ENCODE measurements at places on chromosomes 4 and X. TPM values are rescaled to one million over a fixed set of nuclear protein-coding genes. Genes with fewer than 3 reads are reported as not detected.

GRCh38 chr4:183670251-183670650 lies 11.2 kb downstream of the TRAPPC11 start:
- H3K27ac ChIP-seq, result no peak overlapping the region
- no peaks in the 10 kb centered on the region for H3K4me1 ChIP-seq
- peaks cover 71% of the 10 kb centered on the region for H3K36me3 ChIP-seq
- no peak for DNase-seq
- no peaks in the 10 kb centered on the region for H3K27me3 ChIP-seq
- H3K4me3 ChIP-seq, result no peak overlapping the region

CFAP99 gene
- total RNA-seq, result not detected

DNA sequence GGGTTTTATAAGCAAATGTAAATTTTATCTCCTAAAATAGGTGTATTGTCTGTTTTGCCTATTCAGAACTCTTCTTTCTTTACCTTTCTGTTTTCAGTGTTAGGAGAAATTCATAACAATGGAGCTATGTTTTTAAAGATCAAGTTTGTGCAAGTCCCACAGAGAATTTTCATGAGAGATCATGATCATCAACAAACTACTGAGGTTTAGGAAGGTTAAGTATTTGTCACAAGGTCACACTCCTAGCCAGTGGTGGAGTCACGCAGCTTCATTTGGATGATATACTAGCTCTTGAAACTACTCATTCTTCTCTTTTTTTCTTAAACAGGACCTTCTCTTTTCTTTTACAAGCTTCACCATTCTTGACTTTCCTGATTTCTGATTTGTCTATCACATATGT lies 892.6 kb upstream of the FRG1 start:
- H3K27ac ChIP-seq, result no peak overlapping the region
- no peaks in the 10 kb centered on the region for H3K4me1 ChIP-seq
- H3K36me3 ChIP-seq, result no peaks in the 10 kb centered on the region
- H3K27me3 ChIP-seq, result no peaks in the 10 kb centered on the region
- no peak overlapping the region for H3K4me3 ChIP-seq

- H3K27ac ChIP-seq, result no peak overlapping the region
- DNase-seq, result no peak
- H3K4me1 ChIP-seq, result no peaks in the 10 kb centered on the region
- no peak overlapping the region for H3K4me3 ChIP-seq
- H3K27me3 ChIP-seq, result peaks cover 5% of the 10 kb centered on the region
- H3K36me3 ChIP-seq, result no peaks in the 10 kb centered on the region
Measured at GRCh38 chrX:51614353-51615012, 4.2 kb downstream of the CENPVL3 start.

DNA sequence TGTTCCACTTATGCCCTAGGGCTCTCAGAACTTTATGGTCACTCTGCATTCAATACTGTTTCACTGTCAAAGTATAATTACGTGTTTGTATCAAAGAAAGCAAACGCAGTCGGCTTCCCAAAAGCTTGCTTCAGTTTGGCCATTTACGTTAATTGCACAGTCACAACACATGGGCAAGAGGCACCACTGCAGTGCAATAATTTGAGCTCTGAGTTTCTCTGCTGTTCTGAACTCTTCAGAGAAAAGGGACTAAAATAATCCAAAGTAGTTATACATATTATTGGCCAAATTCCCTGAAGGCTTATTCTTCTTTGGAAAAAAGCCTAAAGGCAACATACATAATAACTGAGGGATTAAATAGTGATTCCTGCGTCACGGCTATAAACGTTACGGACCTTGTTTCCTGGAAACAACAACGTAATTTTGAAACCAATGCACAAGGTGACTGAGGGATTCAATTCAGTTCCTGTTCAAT lies 51.3 kb downstream of the RNF150 start:
- no peaks in the 10 kb centered on the region for H3K27me3 ChIP-seq
- H3K4me3 ChIP-seq, result no peak overlapping the region
- H3K4me1 ChIP-seq, result no peaks in the 10 kb centered on the region
- no peaks in the 10 kb centered on the region for H3K36me3 ChIP-seq
- H3K27ac ChIP-seq, result no peak overlapping the region

- no peak overlapping the region for H3K27ac ChIP-seq
- no peaks in the 10 kb centered on the region for H3K36me3 ChIP-seq
- DNase-seq, result no peak
- H3K4me3 ChIP-seq, result no peak overlapping the region
- H3K4me1 ChIP-seq, result no peaks in the 10 kb centered on the region
Measured at GRCh38 chrX:8323356-8323755, 141.3 kb upstream of the VCX3B start.

GRCh38 chr4:13905543-13905942 lies 278.0 kb upstream of the BOD1L1 start:
- no peak overlapping the region for H3K4me3 ChIP-seq
- no peak overlapping the region for H3K27ac ChIP-seq
- DNase-seq, result no peak
- H3K4me1 ChIP-seq, result no peaks in the 10 kb centered on the region
- H3K27me3 ChIP-seq, result no peaks in the 10 kb centered on the region

- H3K27ac ChIP-seq, result no peak overlapping the region
- no peak for DNase-seq
- H3K27me3 ChIP-seq, result no peaks in the 10 kb centered on the region
- no peaks in the 10 kb centered on the region for H3K4me1 ChIP-seq
- no peak overlapping the region for H3K4me3 ChIP-seq
Measured at GRCh38 chr4:153438916-153439756, 27.0 kb upstream of the TMEM131L start.

AFM gene
- total RNA-seq, result not detected

DNA sequence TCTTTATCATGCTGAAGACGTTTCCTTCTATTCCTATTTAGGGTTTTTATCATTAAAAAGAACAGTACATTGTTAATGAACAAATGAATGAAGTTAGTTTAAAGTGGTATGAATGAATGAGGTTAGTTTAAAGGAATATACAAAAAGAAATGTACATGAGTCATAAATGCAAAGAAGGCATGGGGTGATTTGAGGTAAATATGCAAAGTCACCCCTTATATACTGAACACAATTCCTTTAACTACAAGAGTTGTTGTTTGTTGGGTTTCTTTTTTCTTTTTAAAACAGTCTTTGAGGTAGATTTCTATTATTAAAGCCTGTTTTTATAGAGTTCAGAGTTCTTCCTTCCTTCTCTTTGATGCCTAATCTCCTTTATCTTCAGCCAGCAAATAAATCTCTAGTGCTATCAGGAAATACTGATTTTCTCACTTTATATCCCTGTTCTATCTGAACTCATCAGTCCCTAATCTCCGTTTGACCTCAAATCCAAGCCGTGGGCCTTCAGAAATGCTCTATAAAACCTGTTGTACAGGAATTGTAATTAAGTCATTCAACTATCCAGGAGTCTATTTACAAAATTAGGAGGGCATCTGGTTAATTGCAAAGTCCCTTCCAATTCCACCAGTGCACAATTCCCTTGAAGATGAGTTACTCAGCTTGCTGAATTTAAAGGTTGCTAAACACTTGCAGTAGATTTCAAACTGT lies 31.6 kb upstream of the ABCG2 start:
- H3K36me3 ChIP-seq, result no peaks in the 10 kb centered on the region
- no peak overlapping the region for H3K27ac ChIP-seq
- no peak for DNase-seq

- no peaks in the 10 kb centered on the region for H3K4me1 ChIP-seq
- no peak for DNase-seq
- no peaks in the 10 kb centered on the region for H3K36me3 ChIP-seq
- H3K27me3 ChIP-seq, result no peaks in the 10 kb centered on the region
- H3K4me3 ChIP-seq, result no peak overlapping the region
- no peak overlapping the region for H3K27ac ChIP-seq
Measured at GRCh38 chr4:31307029-31307428, 586.9 kb downstream of the PCDH7 start.

GRCh38 chrX:68721991-68722860 lies 74.8 kb downstream of the STARD8 start:
- H3K27me3 ChIP-seq, result no peaks in the 10 kb centered on the region
- no peaks in the 10 kb centered on the region for H3K36me3 ChIP-seq
- H3K4me3 ChIP-seq, result no peak overlapping the region
- no peaks in the 10 kb centered on the region for H3K4me1 ChIP-seq
- no peak for DNase-seq
- H3K27ac ChIP-seq, result no peak overlapping the region

MAGEA2B gene
- total RNA-seq, result not detected

AFP gene
- total RNA-seq, result not detected

CT55 gene
- not detected for total RNA-seq

ABCG2 gene
- total RNA-seq, result 21.7 TPM

DNA sequence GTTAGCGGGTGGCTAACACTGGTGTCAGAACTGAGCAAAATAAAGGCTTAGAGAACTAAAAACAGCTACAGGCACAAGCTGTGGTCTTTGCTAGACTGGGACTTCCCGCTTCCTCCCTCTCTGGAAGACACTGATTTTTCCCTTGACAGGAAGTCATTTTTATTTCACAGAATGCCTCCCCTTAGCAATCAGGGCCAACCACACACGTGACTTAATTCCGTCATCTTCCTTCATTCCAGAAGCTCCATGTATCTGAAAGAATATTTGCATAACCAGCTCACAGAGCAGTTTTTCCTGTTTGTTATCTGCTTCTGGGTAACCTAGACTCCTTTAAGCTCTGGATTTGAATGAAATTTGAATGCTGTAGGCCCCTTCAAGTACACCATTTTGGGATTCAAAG lies 327.5 kb upstream of the FRG1 start:
- no peak overlapping the region for H3K4me3 ChIP-seq
- H3K4me1 ChIP-seq, result no peaks in the 10 kb centered on the region
- no peaks in the 10 kb centered on the region for H3K27me3 ChIP-seq
- no peak overlapping the region for H3K27ac ChIP-seq
- no peaks in the 10 kb centered on the region for H3K36me3 ChIP-seq

- no peak overlapping the region for H3K27ac ChIP-seq
- DNase-seq, result no peak
- no peaks in the 10 kb centered on the region for H3K36me3 ChIP-seq
- no peaks in the 10 kb centered on the region for H3K27me3 ChIP-seq
- no peaks in the 10 kb centered on the region for H3K4me1 ChIP-seq
- H3K4me3 ChIP-seq, result no peak overlapping the region
Measured at GRCh38 chrX:21408788-21409187, 34.6 kb downstream of the CNKSR2 start.

DNA sequence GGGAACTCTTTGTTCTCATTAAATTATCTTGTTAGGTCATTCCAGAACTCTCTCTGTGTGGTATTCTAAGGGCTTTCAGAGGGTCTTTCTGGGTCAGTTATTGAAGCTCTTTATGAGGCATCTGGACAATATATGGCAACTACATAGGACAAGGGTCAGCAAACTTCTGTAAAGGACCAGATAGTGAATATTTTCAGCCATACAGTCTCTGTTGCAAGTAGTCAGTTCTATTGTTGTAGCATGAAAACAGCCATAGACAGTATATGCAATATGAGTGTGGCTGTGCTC lies 35.1 kb downstream of the HADH start:
- H3K36me3 ChIP-seq, result peaks cover 67% of the 10 kb centered on the region
- H3K27ac ChIP-seq, result no peak overlapping the region
- no peaks in the 10 kb centered on the region for H3K4me1 ChIP-seq
- no peaks in the 10 kb centered on the region for H3K27me3 ChIP-seq
- DNase-seq, result no peak

SPON2 gene
- 43.9 TPM for total RNA-seq

DNA sequence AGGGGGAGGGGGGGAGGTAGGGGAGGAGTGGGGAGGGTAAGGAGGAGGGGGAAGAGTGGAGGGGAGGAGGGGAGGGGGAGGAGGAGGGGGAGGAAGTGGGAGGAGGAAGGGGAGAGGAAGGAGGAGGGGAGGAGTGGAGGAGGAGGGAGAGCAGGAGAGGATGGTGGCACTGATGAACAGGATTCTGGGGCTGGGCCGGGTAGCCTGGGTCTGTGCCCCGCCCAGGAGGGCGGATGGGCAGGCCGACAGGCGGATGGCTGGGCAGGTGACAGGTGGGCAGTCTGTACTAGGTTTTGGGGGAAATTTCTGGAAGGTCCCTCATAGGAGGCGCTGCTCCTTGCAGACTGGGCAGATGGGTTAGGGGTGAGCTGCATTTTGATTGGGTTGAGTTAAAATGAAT lies 66.0 kb upstream of the ADRA2C start:
- H3K36me3 ChIP-seq, result no peaks in the 10 kb centered on the region
- no peak overlapping the region for H3K4me3 ChIP-seq
- no peak overlapping the region for H3K27ac ChIP-seq
- peak; percentile 50 for DNase-seq

DNA sequence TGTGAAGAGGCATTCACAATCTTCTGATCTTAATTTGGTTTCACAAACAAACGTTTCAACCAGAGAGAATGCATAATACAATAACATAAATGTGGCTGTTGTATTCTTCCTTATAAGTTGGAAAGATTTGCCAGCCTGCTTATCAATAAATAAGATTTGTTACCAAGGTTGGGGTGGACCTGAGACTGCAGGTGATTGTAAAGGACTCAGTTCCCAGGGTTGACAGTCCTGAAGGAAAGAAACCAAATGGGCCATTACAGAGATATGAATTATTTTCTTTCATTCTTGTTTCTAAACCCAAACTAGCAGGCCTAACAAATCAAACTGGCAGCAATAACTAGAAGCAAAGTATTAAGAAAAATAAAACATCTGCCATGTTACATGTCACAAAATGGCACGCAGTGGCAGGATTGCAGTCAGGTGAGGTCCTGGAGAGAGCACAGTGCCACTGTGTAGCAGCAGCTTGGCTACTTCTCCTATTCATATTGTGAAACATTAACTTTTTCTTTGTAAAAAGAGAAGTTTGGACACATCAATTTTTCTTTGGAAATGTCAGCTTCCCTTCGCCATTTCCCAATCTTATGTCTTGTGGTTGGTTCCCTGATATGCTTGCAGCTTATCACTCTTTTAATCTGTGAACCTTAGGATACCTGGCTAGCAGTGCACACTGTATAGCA lies 133.8 kb upstream of the EMCN start:
- no peak for DNase-seq
- H3K27ac ChIP-seq, result no peak overlapping the region
- no peak overlapping the region for H3K4me3 ChIP-seq
- no peaks in the 10 kb centered on the region for H3K27me3 ChIP-seq
- no peaks in the 10 kb centered on the region for H3K4me1 ChIP-seq
- no peaks in the 10 kb centered on the region for H3K36me3 ChIP-seq

F8A2 gene
- total RNA-seq, result not detected

DNA sequence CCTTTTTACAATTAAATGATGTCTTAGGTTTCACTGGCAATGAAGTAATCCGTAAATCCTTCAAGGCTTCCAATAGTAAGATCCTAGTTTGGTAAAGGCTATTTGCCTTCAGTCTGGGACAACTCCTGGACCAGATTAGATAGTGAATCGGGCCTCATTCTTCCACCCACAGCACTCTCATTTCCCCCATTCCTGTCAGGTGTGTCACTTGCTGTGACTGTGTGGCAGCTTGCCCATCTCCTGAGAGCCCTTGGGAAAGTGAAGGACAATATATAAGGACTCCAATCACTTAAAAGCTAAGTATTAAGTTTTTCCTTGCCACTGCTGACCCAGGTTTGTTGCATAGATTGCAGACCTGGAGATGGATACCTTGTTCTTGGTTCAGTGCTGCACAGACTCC lies 3.3 kb upstream of the GASK1B start:
- H3K4me3 ChIP-seq, result no peak overlapping the region
- DNase-seq, result peak; percentile 80
- peaks cover 8% of the 10 kb centered on the region for H3K4me1 ChIP-seq
- peak overlapping the region; percentile 14 for H3K27ac ChIP-seq
- no peaks in the 10 kb centered on the region for H3K36me3 ChIP-seq

- no peaks in the 10 kb centered on the region for H3K4me1 ChIP-seq
- H3K27me3 ChIP-seq, result no peaks in the 10 kb centered on the region
- no peak overlapping the region for H3K4me3 ChIP-seq
Measured at GRCh38 chrX:65610481-65610880, 57.0 kb upstream of the MSN start.

Data from upper lobe of right lung (tissue), 1 donor.